ENCODE measurements at places on chromosomes 5 and 9.

DNA sequence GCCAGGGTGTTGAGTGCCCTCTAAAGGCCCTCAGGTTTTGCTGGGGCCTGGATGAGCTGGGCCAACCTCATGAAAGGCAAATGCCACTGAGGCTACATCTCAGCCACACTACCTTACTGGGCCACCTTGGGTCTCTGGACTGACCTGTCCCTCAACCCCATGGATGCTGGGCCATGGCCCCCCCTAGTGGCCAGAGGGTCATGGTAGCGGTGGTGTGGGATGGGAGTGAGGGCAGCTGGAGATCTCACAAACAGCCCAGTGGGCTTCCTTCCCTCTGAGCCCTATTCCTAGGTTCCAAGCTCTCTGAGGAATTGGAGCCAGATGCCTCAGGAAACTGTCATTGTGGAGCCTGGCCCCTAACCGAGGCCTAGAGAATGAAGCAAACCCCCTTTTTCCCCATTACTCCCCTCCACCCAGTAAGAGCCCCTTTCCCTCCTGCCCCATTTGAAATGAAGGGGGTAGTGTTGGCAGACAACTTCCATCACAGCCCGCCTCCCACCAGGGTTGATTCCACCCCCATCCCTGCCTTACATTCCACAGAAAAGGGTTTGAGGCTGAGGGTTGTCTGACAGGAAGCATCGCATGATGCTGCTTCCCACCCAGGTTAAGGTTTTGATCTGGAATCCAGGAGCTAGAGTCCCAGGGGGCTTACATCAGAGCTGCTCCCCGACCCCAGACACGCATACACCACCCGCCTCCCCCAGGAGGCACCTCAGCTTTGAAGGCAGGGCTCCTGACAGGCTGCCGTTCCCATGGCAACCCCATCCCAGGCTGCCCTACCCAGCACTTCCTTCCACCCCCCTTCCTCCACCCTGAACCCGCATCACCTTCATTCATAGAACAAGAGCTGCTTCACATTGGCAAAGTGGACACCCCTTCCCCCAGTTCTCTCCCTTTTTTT lies 63.9 kb downstream of the PCDH1 start:
- DNase-seq = peak; percentile 82

DNA sequence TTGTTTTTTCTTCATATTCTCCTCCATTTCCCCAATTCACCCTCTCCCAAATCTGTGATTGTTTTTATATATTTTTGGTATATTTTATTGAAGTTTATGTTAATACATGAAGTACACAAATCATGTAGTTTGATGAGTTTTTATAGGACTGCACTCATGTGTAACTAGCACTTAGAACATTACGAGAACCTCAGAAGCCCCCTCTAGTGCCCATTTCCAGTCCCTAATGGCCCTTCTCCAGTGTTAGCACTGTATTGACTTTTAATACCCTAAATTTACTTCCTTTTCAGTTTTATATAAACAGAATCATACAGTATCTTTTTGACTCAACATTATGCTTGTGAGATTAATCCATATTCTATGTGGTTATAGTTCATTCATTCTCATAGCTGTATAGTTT lies 18.5 kb upstream of the FKTN start:
- no peak for DNase-seq

DNA sequence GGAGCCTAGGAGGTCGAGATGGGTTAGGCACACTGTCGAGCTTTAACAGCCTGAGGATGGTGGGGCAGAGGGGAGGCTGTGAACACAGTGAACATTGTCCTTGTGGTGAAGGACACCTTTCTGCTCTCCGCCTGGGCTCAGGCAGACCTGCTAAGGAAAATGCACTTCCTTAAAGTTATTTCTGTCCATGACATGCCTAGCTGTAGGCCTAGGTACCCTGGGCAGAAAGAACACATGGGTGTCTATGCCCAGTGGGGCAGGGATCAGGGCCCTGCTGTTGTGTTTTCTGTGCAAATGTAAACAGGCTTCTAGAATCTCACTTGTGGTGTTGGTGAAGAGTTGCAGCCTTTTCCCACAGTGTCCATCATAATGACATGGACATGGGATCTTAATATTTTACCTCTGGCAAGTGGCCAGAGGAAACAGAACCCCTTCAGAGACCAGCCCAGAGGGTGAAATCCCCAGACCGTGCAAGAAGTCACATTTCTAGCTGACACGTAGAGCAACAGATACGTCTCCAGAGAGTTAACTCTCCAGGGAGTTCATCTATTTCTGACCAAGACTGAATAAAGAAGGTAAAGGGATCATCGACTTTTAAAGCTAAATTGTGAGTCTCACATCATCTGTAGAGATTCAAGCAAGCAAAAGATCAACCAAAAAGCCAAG lies 79.2 kb downstream of the C9orf152 start:
- peak; percentile 61 for DNase-seq

GRCh38 chr5:93636837-93637236 lies 53.8 kb downstream of the NR2F1 start:
- DNase-seq = no peak

DNA sequence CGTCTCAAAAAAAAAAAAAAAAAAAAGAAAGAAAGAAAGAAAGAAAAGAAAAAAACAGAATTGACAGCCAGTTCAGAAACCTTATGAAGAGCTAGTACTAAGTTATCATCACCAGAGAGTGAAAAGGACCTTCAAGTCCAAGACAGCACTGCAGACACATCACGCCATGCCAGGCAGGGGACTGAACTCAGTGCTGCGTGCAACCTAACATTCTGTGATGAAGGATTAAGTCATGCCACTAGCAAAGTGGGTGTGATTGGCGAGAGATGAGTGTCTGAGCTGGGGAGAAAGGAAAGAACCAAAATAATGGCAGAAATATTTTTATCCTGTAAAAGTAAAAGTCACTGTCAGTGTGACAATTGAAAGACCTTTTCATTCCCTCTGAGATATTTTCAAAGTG lies 54.7 kb downstream of the MAP1B start:
- no peak for DNase-seq

DNA sequence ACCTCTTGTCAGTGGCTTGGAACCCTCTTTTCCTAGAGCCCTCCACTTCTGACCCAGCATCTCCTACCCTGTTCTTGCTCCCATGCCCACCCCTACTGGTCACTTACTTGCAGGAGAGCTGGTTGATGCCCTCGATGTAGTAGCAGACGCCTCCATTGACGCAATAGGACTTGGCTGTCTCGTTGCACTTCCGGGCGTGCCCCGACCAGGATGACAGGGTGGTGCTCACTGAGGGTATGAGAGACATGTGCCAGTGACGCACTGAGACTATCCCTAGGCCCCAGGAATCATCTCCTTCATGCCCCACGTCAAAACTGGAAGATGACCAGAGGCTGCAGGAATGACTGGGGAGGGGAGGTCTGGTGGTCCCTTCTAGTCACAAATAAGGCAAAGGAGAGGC lies 76.0 kb downstream of the PSD2 start:
- DNase-seq = no peak

Data from GM13976 (cell line).